ENCODE measurements at places on chromosomes 3 and 15.

GRCh38 chr15:42549032-42549491 lies 424 bp downstream of the HAUS2 start:
- DNase-seq: peak; percentile 40

GRCh38 chr15:99732124-99732750 lies 1.0 kb downstream of the LYSMD4 start:
- no peak for DNase-seq

GRCh38 chr15:29978411-29979382 lies 104.1 kb upstream of the GOLGA8J start:
- no peak for DNase-seq

DNA sequence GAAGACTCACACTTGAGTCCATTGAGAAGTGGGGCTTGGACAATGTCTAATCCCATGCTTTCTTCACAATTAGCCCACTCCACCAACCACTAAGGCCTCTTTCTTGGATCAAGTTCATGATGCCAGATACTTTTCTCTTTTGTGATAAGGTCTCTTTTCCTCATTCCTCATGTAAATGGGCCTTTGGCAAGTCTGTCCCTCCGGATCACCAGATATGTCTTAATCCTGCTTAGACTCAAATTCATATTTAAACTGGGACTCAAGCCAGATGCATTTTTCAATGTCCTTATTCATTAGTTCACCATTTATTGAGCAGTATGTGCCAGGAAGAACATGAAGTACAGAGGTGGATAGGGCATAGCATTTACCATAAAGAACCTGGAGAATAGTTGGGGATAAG lies 671.1 kb downstream of the TBL1XR1 start:
- DNase-seq: no peak

GRCh38 chr15:67178569-67179210 lies 75.8 kb downstream of the AAGAB start:
- no peak for DNase-seq

- no peak for DNase-seq
These were observed 847.8 kb downstream of the SI start for GRCh38 chr3:164230385-164231094.

DNA sequence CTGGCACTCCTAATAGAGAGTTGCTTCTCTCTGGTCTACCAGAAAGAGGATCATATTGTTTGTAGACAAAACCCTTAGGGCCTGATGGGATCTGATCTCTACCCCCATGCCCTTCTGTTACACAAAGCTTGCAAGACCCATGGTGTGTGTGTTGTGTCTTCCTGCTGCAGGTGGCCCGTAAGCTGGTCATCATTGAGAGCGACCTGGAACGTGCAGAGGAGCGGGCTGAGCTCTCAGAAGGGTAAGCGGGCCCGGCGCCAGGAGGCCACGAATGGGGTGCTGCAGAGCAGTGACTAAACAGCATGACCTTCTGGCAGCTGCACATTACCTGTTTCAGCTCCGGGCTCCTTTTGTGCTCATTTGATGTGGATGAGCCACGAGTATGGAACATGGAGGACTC lies 18.2 kb downstream of the TPM1 start:
- DNase-seq: no peak

- no peak for DNase-seq
These were observed 47.4 kb downstream of the ZNF717 start for GRCh38 chr3:75737831-75738493.

DNA sequence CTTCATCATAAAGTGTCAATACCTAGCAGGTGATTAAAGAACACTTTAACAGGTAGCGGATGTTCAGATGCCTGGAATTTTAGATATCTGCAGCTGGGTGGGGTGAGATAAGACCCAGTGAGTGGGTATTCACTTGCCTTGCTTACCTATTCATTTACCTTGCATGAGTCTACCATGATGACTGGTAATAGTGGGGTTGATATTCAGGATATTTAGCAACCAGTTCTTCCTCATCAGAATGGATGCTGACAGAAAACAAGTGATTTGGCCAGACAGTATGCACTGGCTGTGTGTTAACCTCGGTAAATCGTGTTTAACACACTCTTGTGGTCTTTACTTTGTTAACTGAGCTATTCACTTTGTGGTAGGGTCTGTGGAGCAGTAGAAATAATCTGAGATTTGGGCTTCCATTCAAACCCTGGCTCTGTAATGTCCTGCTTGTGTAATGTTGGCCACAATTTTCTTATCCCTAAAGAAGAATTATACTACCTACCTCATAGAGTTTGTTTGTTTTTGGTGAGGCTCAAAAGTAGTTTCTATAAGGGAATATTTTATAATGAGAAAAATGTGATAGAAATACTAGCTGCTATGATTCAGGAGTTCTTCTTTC lies 391.9 kb upstream of the TBL1XR1 start:
- no peak for DNase-seq

- DNase-seq: no peak
These were observed 50.7 kb downstream of the MAP6D1 start for GRCh38 chr3:183774631-183775030.

DNA sequence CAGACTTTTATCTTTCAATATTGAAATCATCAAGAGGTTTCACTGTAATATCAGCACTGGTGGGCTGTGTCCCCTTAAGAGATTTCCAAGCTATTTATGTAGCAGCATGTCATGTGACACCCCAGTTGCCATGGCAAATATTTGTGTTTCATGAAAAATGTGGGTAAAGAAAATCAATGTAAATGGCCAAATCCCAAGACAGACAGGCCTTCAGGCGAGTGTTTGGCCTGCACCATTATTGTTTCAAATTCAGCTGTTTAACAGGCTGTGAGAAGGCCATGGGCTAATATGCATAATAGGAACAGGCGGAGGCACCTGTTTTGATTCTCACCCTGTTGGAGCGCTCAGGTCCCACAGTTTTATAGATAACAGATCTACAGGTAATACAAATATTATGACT lies 104.2 kb downstream of the IQCH start:
- DNase-seq: no peak

GRCh38 chr3:11635680-11636393 lies 7.9 kb downstream of the VGLL4 start:
- DNase-seq: no peak

DNA sequence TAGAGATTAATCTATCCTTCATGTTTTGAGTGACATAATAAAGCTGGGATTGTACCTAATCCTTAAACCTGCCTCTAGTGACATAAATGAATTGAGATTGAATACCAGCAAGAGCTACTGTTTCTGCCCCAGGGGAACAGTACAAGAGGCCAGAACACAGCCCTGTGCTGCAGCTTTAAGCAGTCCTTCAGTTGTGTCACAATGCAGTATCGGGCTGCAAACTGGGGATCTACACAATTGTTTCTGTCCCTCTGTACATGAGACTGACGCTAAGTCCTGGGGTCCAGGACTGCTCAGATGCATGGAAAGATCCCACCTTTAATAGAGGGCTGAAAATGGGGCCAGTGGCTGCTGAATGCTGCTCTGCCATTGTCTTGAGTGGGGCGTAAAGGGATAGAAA lies 87.5 kb downstream of the MINAR1 start:
- no peak for DNase-seq

DNA sequence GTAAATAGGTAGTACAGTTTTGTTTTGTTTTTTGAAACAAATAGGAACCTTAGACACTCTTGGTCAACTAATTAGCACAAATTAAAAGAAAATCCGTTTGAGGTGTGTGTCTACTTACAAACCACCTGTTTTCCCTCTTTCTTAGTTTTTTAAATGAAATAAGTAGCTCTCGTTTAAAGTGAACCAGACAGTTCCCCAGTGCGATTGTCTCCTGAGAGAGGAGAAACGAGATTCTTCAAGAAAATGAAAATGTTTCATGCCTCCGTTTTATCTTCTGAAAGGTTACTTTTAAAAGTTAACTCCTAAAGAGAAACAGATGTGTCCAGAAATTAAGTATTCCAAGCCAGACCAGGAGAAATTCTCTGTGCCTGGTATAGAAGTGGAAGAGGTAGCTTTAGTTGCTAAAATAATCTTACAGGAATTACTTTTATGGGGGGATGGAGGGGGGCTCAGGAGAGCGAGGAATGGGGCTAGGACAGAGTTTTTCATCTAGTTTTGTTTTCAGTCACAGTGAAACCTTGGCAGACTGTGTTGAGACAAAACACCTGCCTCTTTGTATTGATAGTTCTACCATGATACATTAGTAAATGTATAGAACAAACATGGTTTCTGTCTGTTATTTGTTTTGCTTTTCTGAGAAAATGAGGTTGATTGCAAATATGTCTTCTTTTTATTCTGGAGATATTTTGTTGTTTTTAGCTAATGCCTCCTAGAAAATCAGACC lies 155.1 kb upstream of the CNTN4 start:
- DNase-seq: no peak

DNA sequence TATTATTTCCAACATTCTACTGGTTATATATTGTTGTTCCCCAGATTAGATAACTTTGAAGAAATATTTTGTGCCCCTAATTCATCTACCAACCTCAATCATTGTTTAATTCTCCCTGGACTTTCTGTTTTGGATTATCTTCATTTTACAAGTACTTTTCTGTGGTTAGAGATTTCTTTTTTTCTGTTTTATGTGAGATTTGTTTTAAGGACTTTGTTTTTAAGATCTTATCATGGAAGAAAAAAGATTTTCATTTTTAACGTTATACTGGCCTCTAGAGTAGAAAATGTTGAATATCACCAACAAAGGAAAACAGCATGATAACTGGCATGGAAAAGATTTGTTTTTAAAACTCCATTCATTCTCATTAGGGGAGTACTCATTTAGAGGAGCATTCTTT lies 210.9 kb upstream of the KCNMB2 start:
- peak; percentile 56 for DNase-seq

- no peak for DNase-seq
These were observed 32.0 kb upstream of the TCF12 start for GRCh38 chr15:56886363-56886931.

GRCh38 chr3:66456711-66457173 lies 44.1 kb downstream of the LRIG1 start:
- DNase-seq: no peak

- DNase-seq: no peak
These were observed 213.7 kb upstream of the RORA start for GRCh38 chr15:61442821-61443220.

DNA sequence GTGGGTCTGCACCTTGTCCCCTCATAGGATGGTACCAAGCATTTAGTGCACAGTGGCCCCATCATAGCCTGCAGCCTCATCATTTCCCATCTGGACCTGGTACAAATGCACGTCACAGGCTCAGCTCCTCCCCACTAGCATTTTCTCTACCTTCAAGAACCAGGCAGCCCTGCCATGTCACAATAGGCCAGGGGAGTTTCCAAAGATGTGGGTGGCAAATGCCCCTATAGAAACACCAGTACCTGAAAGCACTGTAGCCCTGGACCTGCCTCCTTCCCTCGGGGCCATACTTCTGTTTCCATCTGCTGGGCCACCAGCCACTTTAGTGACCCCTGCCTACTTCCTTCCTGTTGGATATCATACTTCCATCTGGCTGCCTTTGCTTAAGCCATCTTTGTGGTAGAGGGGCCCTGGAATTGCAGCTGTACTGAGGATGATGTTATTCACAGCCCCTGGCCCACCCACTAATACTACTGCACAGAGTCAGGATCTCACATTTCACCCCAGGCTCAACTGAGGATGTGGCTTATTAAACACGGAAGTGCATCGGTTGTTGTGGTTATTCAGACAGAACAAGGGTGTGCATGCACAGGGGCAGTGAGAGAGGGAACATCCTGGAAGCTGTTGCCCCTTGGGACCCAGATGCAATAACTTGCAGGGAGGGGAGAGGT lies 3.8 kb downstream of the TCTA start:
- DNase-seq: no peak

DNA sequence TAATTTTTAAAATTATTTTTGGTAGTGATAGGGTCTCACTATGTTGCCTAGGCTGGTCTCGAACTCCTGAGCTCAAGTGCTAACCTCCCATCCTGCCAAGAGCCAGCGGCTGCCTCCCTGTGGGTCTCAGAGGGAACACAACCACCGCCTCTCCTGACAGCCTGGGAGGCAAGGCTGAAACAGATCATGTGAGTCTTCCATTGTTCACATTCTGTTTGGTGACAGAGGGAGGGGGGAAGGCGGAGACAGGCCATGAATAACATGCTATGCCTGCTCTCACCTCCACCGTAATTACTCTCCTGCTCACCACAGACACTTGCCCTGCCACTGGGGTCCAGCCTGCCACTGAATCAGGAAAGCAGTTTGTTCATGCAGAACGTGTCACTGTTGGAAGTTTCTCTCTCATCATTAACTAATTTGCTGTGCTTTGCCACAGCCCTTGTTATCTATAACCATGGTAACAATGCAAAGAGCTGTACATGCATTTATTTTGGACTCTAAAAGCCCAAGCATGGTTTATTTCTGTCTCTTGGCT lies 78.4 kb upstream of the RASGRF1 start:
- peak; percentile 90 for DNase-seq

DNA sequence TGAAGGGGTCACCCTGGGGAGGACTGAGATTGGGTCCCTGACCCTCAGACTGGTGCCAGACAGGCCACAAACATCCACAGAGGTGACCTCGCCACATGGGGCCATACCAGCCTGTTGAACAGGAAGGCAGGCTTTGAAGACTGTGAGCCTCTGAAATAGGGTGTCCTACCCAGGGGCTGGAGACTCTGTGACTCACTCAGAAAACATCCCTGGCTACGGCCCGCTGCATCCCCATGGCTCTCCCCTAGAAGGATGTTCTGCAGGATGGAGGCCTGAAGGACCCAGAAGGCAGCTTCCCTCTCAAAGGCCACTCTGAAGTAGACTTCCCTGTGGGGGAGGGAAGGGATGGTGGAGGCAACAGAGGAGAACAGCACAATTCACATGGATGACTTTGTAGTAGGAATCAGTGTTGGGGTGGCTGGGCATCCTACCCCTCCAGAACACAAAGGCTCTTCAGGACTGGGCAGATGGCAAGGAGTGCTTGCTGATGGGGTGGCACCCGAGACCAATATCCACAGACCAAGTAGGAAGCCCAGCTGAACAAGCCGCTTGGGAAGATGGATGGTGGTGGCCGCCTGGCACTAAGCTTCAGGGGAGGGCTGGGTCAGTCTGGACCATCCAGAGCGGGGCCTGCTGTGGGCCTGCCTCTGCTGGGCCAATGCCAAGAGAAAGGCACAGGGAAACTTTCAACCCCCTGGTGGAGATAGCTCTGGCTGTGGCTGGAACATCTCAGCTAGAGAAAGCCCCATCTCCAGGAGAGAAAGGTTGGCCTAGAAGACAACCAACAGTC lies 37.6 kb upstream of the DUSP7 start:
- no peak for DNase-seq

Measured in NCI-H2081 (cell line).